T1000 (cell line): ENCODE measurements at places on chromosomes 13 and 19.

GRCh38 chr19:52028780-52029123 is 573 bp upstream of the ZNF614 start:
- DNase-seq = no peak

GRCh38 chr19:35738021-35738886 is 4.0 kb downstream of the IGFLR1 start:
- no peak for DNase-seq

DNA sequence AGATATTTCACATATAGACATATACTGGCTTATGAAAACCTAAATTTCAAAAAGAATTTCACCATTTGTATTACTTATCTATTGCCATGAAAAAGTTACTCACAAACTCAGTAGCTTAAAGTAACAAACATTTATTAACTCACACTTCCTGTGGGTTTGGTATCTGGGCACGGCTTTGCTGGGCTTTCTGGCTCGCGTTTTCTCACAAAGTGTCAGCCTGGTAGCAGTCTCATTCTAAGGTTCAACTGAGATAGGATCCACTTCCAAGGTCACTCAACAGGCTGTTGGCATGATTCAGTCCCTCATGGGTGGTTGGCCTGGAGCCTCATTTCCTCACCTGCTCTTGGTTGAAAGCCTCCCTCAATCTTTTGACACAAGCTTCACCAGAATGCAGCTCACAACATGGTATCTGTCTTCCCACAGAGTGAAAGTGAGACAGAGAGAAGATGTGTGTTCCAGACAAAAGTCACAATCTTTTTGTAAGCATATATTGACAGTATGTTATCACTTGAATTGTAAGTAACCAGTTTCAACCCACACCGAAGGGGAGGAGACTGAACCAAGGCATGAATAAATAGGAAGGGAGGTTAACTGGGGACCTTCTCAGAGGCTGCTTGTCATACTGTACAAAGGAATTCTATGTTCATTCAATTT is 1065.8 kb upstream of the SPRY2 start:
- DNase-seq = no peak

DNA sequence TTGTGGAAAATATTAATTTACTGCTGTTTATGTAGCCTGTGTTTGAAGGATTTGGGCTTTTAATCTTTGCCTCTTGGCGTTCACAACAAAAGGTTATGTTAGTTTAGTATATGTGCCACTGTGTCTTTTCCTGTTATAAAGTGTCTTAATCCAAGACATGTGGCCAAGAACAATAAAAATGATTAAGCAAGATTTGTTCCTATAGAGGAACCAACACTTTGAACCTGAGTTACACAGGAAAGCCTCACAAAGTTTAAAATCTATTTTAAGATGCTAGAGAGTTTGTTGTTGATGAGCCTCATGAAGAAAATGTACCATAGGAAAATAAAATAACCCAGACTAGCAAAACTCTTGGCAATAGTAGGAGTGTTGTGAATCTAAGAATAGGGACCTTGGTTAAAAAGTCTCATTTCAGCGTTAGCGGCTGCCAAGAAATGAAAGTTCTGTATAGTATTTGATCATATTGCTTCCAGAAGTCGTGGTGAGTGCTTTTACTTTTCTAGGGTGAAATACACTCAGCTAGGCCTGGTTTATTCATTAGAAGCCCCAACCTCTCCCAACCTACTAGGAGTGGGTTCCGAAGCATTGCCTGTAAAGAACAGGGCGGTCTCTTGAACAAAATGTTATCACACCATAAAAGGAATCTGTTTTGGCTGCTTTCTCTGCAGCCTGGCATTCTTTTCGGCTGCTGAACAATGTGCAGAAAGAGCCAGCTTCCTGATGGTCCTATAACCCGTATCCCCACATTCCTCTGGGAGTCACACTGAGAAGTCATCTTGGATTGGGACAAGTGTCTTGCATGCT is 102.6 kb downstream of the LRCH1 start:
- no peak for DNase-seq

- DNase-seq = no peak
Observed at GRCh38 chr13:93270769-93271742, 44.4 kb downstream of the GPC6 start.

DNA sequence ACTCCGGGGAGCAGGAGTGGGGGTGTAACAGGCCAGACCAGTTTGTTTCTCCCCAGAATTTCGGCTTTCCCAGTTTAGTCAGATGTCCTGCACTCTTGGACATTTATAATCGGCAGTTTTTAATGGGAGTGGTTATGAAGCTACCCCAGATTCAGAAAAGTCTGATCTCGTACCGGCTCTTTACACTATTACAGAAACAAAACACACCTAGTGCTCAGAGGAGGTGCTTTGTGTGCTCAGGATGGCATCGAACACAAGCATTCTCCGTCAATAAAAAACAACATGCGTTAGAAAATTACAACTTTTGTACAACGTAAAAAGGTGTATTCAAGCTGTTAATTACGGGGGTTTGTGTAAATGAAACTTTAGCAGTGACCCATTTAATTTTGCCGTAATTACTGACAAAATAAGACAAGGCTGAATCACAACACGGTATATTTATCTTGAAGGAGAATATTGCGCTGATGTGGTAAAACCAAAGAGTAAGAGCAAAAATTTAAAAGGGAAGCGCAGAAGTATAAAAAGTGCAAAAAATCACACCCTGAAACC is 6.6 kb upstream of the SOX1 start:
- DNase-seq = no peak

DNA sequence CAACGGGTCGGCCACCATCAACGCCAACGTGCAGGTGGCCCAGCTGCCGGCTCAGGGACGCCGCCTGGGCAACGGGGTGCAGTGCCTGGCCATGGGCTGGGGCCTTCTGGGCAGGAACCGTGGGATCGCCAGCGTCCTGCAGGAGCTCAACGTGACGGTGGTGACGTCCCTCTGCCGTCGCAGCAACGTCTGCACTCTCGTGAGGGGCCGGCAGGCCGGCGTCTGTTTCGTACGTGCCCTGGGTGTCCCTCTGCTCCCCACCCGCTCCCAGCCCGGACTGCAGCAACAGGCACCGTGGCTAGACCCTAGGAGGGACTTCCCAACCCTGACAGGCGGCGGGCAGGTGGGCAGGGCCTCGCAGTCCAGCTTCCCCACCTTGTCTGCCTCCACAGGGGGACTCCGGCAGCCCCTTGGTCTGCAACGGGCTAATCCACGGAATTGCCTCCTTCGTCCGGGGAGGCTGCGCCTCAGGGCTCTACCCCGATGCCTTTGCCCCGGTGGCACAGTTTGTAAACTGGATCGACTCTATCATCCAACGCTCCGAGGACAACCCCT is 3.5 kb downstream of the ELANE start:
- DNase-seq = no peak

DNA sequence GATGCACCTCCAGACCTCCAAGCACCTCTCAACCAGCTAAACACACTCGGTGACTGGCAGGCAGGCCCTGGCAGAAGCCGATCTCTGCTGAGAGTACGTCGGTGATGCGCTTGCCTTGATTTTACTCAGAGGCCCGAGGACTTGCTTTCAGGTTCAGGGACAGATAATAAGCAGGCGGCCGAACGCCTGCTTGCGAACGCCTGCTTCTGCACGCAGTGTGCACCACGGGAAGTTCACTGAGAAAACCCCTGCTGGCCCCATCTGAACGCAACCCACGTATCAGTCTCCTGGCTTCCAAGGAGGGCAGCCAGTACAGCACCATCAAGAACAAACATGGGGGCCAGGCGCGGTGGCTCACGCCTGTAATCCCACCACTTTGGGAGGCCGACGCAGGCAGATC is 108.0 kb downstream of the STK24 start:
- DNase-seq = no peak

DNA sequence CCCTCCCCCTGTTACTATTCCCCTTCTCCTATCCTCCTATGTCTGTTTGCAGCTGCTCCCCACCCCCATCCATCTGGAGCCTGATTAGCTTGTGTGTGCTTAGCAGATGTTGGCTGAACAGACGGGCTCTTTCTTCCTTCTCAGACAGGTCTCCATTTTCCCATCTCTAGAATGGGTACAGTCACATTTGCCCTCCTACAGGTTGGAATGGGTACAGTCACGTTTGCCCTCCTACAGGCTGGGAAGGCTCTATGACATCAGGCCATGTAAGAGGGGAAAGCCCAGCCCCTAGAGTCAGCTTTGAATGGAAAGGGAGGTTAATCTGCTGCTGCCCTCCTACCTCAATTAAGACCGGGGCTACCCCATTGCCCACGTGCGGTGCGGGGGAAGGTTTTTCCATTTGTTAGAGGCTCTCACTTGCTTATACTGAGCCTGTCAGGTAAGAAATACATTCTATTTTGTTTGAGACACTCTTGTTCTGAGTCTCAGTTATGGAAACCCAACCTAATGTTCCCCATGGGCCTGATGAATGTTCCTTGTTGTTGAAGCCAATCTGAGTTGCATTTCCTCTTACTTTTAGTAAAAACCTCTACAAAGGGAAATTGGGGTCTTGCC is 2.2 kb upstream of the CLEC17A start:
- DNase-seq = no peak

GRCh38 chr13:51276636-51277035 is 54.4 kb downstream of the FAM124A start:
- no peak for DNase-seq

- DNase-seq = no peak
Observed at GRCh38 chr19:1384085-1384462, 367 bp downstream of the NDUFS7 start.

- no peak for DNase-seq
Observed at GRCh38 chr13:29476046-29476445, 119.4 kb downstream of the SLC7A1 start.

- no peak for DNase-seq
Observed at GRCh38 chr19:8459520-8460270, 14.9 kb downstream of the HNRNPM start.

DNA sequence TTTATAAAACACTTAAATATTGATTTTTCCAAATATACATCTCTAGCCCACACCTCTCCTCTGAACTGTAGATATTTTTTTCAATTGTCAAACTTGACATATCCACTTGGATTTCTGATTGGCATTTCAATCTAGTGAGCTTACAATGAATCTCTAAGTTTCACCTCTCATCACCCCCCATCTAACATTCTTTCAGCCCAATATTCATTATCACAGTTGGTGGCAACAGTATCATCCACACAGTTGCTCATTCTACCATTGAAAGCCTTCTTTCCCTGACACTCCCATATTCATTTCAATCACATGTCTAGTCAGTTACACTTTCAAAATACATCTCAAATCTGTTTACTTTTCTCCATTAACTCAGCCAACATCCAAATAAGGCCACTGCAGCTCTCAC is 385.2 kb downstream of the PCDH20 start:
- no peak for DNase-seq

- DNase-seq = no peak
Observed at GRCh38 chr13:88707646-88708045, 1036.5 kb downstream of the SLITRK5 start.

DNA sequence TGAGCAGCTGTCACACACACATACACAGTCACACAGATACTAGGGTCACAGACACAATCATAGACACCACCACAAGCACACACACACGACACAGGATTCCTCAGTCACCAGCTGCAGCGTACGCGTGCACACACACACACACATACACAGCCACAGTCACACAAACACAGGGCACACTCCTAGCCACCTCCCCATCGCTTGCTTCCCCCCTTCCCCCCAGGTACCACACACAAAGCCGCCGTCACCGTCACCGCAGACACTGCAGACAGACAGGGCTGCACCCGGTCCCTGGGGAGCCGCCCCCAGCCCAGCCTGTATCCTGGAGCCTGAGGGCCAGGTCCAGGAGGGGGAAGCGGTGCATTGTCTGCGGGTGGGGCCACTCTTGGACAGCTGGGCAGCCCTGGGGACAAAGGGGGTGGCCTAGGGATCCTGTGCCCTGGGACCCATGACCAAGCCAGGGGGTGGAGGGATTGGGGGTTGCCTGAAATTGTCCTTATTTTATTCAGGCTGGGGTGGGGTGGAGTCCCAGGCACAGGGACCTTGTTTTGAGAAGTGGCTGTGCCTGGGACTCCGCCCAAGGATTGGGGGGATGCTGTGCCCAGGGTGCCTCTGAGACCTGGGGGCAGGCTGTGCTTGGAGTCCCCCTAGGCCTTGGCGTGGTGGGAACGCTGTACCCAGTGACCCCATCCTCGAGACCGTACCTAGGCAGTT is 957 bp downstream of the NUMBL start:
- no peak for DNase-seq

GRCh38 chr19:18514800-18515682 is 6.8 kb downstream of the ELL start:
- DNase-seq = no peak

DNA sequence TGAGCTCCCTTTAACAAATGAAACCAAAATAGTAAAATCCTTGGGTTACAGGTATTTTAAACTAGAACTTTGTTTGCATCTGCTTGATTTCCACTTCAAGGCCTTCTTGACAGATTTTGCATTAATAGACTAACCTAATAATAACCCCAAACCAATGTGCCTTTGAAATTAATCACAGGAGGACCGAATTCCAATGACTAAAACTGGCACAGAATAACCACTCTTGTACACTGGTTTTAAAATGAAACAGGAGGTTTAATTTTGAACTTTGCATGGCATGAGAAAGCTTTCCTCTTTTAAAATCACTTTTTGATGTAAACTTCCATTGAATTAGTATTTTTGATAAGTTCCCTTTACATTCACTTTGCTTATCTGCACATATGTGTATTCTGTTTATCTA is 269.6 kb downstream of the SLITRK5 start:
- no peak for DNase-seq

DNA sequence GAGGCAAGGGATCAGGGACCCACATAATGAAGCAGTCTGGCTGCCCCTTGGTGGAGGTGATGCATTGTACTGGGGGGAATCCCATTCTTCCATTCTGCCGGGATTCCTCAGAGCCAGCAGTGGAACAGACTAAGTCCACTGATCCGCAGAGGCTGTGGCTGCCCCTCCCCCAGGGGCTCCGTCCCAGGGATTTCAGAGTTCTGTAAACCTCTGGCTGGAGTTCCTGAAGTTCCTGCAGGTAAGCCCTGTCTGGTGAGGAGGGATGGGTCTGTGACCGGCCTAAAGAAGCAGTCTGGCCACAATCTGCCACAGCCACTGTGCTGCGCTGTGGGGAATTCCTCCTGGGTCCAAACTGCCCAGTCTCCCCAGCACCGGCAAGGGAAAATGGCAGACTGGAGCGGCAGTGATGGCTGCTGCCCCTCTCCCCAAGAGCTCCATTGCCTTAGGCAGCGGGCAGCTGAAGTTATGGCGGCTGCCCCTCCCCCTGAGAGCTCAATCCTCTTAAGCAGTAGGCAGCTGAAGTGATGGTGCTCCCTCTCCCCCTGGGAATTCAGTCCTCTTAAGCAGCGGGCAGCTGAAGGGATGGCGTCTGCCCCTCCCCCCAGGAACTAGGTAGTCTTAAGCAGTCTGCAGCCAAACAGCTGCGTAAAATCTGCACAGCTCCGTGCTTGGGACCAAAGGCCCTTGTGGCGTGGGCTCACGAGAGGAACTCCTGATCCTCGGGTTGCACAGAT is 155.7 kb downstream of the PCDH17 start:
- no peak for DNase-seq

GRCh38 chr13:46743191-46743590 is 53.8 kb downstream of the ESD start:
- no peak for DNase-seq

DNA sequence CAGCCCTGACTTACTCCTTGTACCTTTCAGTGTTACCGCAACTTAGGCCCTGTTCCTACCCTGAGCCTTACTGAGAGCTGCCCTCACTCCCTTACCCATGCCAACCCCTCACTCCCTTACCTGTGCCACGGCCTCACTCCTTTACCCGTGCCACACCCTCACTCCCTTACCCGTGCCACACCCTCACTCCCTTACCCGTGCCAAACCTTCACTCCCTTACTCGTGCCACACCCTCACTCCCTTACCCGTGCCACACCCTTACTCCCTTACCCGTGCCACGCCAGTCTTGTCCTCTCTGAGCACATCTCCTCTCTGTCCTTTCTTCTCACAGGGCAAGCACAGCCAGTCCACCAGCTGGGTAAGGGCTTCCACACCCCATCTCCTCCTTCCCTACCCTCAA is 20.3 kb downstream of the AXL start:
- no peak for DNase-seq
